Sigmoid colon (tissue), 7 donors: ENCODE measurements at places on chromosomes 2 and 18. TPM values are rescaled to one million over a fixed set of nuclear protein-coding genes. Genes with fewer than 3 reads are reported as not detected.

DNA sequence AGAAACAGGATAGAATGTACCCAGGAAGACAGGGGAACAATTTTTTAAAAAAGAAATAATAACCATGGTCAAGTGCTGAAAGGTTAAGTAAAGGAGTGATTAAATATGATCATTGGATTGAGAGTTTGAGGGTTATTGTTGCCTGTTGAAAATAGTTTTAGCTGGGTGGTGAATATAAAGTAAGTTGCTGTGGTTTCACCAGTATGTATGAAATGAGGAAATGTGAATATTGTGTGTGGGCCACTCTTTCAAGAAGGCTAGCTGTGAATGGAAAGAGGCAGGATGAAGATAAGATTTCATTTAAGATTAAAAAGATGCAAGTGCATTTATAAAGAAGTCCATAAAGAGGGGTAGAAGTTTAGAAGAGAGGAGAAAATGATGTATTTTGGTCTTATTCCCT lies 53.8 kb downstream of the GULP1 start:
- no peak overlapping the region for H3K27ac ChIP-seq
- no peaks in the 10 kb centered on the region for H3K36me3 ChIP-seq
- H3K27me3 ChIP-seq = no peaks in the 10 kb centered on the region

The IL1R1 gene
- 52.2 TPM for total RNA-seq

DNA sequence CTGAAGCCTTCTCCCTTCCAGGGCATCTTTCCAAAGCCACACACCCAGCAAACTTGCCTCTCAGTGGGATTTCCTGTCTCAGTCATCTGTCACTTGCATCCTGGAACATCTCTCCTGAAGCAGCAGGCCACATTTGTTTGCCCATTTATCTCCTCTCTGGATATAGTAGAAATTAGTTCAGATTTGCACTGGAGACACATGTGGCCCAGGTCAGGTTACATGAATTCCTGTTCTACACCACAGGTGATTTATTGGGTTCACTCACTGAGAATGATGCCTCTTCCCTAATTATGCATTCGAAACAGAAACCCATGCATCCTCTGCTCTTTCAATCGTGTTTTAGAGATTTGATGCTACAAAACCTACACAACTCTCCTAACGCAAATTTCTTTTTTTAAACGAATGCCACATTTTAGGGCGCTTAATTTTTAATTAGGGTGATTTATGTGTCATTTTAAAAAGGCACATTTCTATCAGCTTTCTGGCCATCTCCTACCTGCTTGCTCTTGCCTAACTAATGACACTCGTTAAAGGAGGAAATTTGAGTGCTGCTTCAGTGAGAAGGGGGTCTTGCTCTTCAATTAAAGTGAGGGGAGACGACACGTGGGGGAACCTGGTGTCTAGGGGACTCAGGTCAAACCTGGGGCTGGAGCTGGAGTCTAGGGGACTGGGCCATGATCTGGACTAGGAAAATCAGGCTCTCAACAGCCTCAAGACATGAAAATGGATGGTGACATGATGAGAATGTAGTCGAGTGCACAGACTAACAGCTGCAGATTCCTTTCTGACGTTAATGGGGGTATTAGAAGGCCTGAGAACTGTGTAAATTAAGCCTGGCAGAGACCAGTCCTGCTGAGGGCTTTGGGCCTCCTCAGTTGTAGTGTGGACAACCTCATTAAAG lies 221.4 kb downstream of the CLIP4 start:
- no peak overlapping the region for H3K4me3 ChIP-seq
- H3K27ac ChIP-seq = no peak overlapping the region
- no peaks in the 10 kb centered on the region for H3K36me3 ChIP-seq
- no peaks in the 10 kb centered on the region for H3K27me3 ChIP-seq
- no peaks in the 10 kb centered on the region for H3K4me1 ChIP-seq
- no peak for DNase-seq

GRCh38 chr18:10525371-10525691 lies 496 bp upstream of the NAPG start:
- H3K36me3 ChIP-seq = no peaks in the 10 kb centered on the region
- peak overlapping the region; percentile 93 for H3K4me3 ChIP-seq
- H3K4me1 ChIP-seq = peaks cover 52% of the 10 kb centered on the region
- no peaks in the 10 kb centered on the region for H3K27me3 ChIP-seq
- peak overlapping the region; percentile 91 for H3K27ac ChIP-seq

- H3K4me1 ChIP-seq = no peaks in the 10 kb centered on the region
- no peak overlapping the region for H3K4me3 ChIP-seq
- DNase-seq = no peak
These were observed 64.9 kb downstream of the LPIN2 start for GRCh38 chr18:2948038-2948437.

DNA sequence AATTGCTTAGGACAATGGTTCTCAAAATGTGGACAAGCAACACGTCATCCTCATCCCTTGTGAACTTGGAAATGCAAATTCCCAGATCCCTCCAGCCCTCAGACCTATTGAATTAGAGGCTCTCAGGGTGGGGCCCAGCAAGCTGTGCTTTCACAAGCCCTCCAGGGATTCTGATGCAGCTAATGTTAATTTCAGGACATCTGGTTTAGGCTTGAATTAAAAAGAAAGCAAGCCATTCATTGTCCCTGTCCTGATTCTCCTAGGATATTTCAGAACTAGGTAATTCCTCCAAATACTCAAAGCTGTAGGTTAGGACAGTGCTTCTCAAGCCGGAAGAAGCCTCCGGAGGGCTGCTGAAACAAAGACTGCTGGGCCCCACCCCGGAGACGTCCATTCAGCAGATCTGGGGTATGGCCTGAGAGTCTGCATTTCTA lies 26.0 kb upstream of the GLI2 start:
- H3K4me1 ChIP-seq = no peaks in the 10 kb centered on the region
- no peak overlapping the region for H3K27ac ChIP-seq
- no peaks in the 10 kb centered on the region for H3K36me3 ChIP-seq
- no peak overlapping the region for H3K4me3 ChIP-seq
- no peak for DNase-seq
